ENCODE measurements at places on chromosomes 12 and 14.

DNA sequence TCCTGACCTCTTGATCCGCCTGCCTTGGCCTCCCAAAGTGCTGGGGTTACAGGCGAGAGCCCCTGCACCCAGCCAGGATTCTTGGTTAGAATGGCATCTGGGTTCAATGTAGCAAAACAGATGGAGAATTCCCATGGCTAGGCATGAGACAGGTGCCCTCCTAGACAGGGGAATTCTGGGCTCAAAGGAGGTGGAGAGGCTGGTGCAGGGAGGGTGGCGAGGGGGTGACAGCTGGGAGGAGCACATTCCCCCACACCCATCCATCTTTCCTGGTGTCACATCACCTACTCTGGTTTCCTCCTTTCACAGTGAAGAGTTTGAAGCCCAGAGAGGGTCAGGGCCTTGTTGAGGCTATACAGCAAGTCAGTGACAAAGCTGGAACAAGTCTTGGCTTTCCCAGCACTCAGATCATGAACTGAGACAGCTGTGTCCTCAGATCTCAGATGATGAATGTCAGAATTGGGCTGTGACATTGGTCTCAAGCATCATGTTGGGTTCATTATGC lies 2.8 kb downstream of the SERPINA1 start:
- DNase-seq = no peak

GRCh38 chr12:111138016-111138415 lies 217.6 kb upstream of the MYL2 start:
- DNase-seq = no peak

GRCh38 chr14:51691176-51691575 lies 39.5 kb downstream of the FRMD6 start:
- no peak for DNase-seq

DNA sequence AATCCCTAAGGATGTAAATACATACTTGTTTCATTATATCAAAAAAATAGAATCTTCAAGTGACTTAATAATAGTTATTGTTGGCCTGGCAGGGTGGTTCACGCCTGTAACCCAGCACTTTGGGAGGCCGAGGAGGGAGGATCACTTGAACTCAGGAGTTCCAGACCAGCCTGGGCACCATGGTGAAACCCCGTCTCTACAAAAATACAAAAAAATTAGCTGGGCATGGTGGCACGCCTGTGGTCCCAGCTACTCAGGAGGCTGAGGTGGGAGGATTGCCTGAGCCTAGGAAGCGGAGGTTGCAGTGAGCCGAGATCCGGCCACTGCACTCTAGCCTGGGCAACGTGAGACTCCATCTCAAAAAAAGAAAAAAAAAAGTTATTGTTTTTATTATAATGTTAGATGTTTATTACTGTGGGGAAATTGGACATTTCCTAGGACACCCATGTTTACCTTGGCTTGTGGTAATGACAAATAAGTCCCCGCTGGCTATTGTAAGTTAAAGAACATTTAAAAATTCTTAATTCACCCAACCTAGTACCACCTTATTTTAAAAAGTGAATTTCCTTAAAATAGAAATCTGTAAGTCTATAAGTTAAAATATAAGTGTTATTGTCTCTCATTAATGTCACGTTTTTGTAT lies 1.8 kb downstream of the USP15 start:
- DNase-seq = no peak

GRCh38 chr14:42602336-42602845 lies 995.7 kb downstream of the LRFN5 start:
- no peak for DNase-seq

DNA sequence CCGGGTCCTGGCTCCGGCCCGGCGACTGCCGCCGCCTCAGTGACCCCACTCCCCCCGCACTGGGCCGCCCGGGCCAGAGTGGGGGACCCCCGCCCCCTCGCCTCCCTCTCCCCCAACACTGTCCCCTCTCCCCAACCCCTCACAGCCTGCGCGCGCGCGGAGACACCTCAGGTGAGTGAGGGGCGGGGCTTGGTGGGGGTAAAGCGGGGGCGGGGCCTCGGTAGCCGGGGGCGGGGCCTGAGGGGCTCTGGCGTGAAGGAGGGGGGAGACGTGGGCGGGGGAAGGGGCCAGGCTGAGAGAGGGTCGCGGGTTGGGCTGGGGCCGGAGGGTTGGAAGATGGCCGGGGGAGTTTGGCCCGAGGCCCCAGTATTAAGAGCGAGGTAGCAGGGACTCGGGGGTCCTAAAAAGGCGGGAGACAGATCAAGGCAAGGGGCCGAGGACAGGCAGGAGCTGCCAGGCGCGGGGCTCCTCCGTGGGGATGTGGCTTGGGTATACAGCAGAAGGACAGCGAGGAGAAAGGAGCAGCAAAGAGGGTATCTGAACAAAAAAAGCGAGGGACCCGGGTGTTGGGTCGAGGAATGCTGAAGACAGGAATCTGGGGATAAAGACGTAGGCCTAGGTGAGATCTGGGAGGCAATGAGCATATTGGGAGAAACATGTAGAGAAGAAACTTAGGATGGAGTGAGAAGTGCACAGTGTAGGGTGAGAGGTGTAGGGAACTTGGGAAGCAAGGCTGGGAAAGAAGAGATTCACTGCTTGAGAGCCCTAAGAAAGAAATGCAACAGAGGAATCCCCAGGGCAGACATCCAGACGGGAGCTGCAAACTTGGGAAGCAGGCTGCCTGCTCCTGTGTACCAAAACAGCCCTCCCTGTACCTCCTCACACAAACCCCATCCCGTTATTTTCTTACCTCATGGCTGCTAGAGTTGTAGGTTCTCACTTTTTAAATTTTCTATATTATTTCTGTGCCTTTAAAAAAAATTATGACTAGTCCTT lies 10.8 kb downstream of the SUOX start:
- peak; percentile 67 for DNase-seq

GRCh38 chr14:20002319-20002718 lies 356 bp downstream of the OR4Q2 start:
- no peak for DNase-seq

GRCh38 chr14:105944632-105945610 lies 418.5 kb downstream of the TMEM121 start:
- DNase-seq = peak; percentile 77
